Chondrocyte (in vitro differentiated cells): ENCODE measurements at places on chromosomes 1 and 21. TPM values are rescaled to one million over a fixed set of nuclear protein-coding genes. Genes with fewer than 3 reads are reported as not detected.

- H3K4me3 ChIP-seq = no peak overlapping the region
- H3K36me3 ChIP-seq = no peaks in the 10 kb centered on the region
- H3K4me1 ChIP-seq = peaks cover 11% of the 10 kb centered on the region
- no peaks in the 10 kb centered on the region for H3K27me3 ChIP-seq
- no peak overlapping the region for H3K27ac ChIP-seq
Measured at GRCh38 chr1:202101184-202101583, 21.5 kb upstream of the GPR37L1 start.

DNA sequence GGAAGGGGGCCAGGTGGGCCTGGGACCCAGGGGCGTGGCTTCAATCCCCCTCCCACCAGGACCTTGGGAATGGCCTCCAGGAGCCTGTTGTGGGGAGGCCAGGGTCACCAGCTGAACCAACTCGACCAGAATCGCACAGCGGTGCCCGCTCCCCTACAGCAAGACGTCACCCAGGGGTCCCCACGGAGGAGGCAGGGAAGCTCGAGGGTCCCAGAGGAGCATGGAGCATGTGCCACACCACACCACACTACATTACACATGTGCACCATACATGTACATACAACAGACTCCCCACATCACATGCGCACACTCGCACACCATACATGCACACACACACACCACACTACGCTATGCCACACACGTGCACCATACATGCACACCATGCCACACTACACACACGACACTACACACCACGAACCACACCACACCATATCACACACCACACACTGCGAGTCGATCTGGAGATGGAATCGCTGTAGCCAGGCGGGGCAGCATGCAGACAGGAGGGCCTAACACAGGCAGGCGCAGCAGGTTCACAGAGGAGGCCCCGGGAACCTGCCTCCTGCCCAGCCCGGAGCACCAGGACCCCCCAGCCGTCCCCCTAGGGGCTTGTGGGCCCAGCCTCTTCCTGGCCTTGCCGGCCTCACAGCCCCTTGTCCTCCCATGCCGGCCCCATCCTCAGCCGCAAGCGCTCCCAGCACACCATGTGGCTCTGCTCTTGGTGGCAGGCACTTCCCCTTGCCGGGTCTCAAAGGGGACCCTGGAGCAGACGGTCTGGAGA is 596 bp downstream of the ITGB2 start:
- no peak overlapping the region for H3K27ac ChIP-seq
- peaks cover 4% of the 10 kb centered on the region for H3K36me3 ChIP-seq
- H3K4me1 ChIP-seq = peaks cover 5% of the 10 kb centered on the region
- no peak for DNase-seq
- H3K4me3 ChIP-seq = no peak overlapping the region
- H3K27me3 ChIP-seq = peaks cover 76% of the 10 kb centered on the region

GRCh38 chr1:88973520-88974137 is 18.8 kb downstream of the KYAT3 start:
- no peak overlapping the region for H3K27ac ChIP-seq
- H3K27me3 ChIP-seq = no peaks in the 10 kb centered on the region
- no peak for DNase-seq
- no peak overlapping the region for H3K4me3 ChIP-seq
- no peaks in the 10 kb centered on the region for H3K36me3 ChIP-seq

- DNase-seq = no peak
- peaks cover 45% of the 10 kb centered on the region for H3K4me1 ChIP-seq
- no peaks in the 10 kb centered on the region for H3K36me3 ChIP-seq
- no peaks in the 10 kb centered on the region for H3K27me3 ChIP-seq
Measured at GRCh38 chr1:109201123-109201703, 12.5 kb upstream of the SARS1 start.

- H3K4me3 ChIP-seq = no peak overlapping the region
- H3K27ac ChIP-seq = no peak overlapping the region
- no peaks in the 10 kb centered on the region for H3K27me3 ChIP-seq
- H3K36me3 ChIP-seq = no peaks in the 10 kb centered on the region
Measured at GRCh38 chr1:227396539-227397353, 78.5 kb upstream of the CDC42BPA start.

DNA sequence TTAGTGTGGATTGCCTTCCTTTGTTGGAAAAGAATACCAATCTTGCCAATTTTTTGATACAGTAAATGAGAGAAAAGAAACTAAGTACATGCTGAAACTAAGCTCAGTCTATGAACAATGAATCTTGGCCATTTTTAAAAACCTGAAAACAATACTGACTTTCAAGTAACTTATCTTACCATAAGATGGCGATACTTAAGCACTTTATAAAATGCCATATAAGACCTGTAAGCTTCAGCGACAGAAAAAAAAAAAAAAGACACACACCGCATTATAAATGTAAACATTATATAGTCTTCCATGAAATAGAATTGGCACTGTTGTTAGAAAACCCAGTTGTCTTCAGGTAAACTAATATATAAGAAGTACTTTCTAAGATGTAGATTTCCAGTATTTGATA is 3.0 kb downstream of the OLFM3 start:
- H3K4me1 ChIP-seq = peaks cover 9% of the 10 kb centered on the region
- no peak overlapping the region for H3K4me3 ChIP-seq
- peaks cover 34% of the 10 kb centered on the region for H3K27me3 ChIP-seq
- no peaks in the 10 kb centered on the region for H3K36me3 ChIP-seq
- DNase-seq = no peak
- H3K27ac ChIP-seq = no peak overlapping the region

DNA sequence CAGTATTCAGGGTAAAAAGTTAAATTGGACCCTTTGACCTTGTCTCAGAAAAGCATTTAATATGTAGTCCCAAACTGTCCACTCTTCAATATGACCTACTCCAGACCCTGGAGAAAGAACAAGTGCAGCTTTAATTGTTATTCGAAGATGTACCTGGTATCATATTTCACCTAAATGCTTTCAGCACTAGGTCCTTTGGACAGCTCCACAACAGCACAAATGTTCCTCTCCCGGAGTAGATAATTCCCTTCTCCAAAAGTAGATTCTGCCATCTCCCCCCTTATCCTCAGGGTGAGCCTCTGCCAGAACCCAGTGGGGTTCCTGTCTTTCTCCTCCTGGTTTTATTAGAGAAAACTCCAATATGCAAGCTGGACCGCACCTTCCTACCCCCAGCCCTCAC is 104.5 kb upstream of the AJAP1 start:
- H3K36me3 ChIP-seq = no peaks in the 10 kb centered on the region
- no peak overlapping the region for H3K4me3 ChIP-seq
- H3K4me1 ChIP-seq = no peaks in the 10 kb centered on the region
- H3K27ac ChIP-seq = no peak overlapping the region
- DNase-seq = no peak
- no peaks in the 10 kb centered on the region for H3K27me3 ChIP-seq

- no peak overlapping the region for H3K4me3 ChIP-seq
- DNase-seq = no peak
- H3K27ac ChIP-seq = no peak overlapping the region
- H3K27me3 ChIP-seq = no peaks in the 10 kb centered on the region
Measured at GRCh38 chr1:174676856-174677255, 229.1 kb downstream of the GPR52 start.

GRCh38 chr1:186325239-186325638 is 49.8 kb downstream of the TPR start:
- peaks cover 33% of the 10 kb centered on the region for H3K36me3 ChIP-seq
- DNase-seq = no peak
- H3K27me3 ChIP-seq = no peaks in the 10 kb centered on the region
- no peak overlapping the region for H3K27ac ChIP-seq
- no peak overlapping the region for H3K4me3 ChIP-seq
- peaks cover 3% of the 10 kb centered on the region for H3K4me1 ChIP-seq

DNA sequence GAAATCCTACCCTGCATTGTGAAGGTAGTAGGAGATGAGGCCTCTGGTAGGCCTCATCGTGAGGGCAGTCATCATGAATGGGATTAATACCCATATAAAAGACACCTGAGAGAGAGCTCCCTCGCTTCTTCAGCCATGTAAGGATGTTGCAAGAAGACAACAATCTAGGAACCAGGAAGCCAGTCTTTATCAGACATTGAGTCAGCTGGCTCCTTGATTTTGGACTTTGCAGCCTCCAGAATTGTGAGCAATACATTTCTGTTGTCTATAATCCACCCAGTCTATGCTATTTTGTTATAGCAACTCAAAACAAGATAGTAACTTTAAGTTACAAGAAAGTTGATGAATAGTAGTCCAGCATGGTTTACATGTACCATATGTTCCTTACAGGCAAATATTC is 208.5 kb downstream of the KCNT2 start:
- peaks cover 1% of the 10 kb centered on the region for H3K36me3 ChIP-seq
- H3K27ac ChIP-seq = no peak overlapping the region
- no peak overlapping the region for H3K4me3 ChIP-seq
- peaks cover 40% of the 10 kb centered on the region for H3K4me1 ChIP-seq

- no peak overlapping the region for H3K27ac ChIP-seq
- H3K4me1 ChIP-seq = no peaks in the 10 kb centered on the region
- no peaks in the 10 kb centered on the region for H3K36me3 ChIP-seq
- peaks cover 22% of the 10 kb centered on the region for H3K27me3 ChIP-seq
- no peak overlapping the region for H3K4me3 ChIP-seq
- no peak for DNase-seq
Measured at GRCh38 chr1:217919683-217920388, 288.7 kb downstream of the SPATA17 start.

DNA sequence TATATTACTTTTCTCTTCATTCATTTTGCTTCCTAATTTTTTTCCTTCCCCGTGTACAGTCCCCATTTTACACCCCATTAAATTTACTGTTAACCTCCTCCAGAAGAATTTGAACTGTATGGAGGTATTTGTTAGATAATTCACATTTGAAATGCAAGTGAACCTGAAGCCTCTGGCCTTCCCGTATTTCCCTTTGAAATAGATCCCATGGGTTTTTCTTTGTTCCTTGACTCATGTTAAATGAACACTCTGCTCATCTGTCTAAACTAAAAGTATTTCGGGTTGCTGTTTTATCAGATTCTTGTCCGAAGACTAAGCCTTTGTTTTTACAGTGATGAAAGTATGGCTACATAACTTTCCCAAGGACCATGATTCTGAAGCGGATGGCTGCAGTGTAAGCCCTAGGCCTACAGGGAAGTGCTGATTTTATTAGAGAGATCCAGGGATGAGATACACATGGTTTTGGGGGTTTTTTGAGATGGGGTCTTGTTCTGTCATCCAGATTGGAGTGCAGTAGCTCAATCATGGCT is 187.9 kb downstream of the PATJ start:
- H3K36me3 ChIP-seq = peaks cover 2% of the 10 kb centered on the region
- H3K27me3 ChIP-seq = no peaks in the 10 kb centered on the region
- peak overlapping the region; percentile 45 for H3K27ac ChIP-seq
- no peak for DNase-seq
- H3K4me3 ChIP-seq = no peak overlapping the region

The SLC5A9 gene
- not detected in 3 replicates for total RNA-seq

The ELOA gene
- 41.7 to 47.8 TPM (median 42.9 TPM) in 3 replicates for total RNA-seq
